ENCODE measurements at places on chromosomes 7 and 10.

- DNase-seq: no peak
Measured at GRCh38 chr10:79376751-79377556, 29.7 kb downstream of the PPIF start.

- no peak for DNase-seq
Measured at GRCh38 chr7:36928311-36928710, 204.0 kb upstream of the AOAH start.

DNA sequence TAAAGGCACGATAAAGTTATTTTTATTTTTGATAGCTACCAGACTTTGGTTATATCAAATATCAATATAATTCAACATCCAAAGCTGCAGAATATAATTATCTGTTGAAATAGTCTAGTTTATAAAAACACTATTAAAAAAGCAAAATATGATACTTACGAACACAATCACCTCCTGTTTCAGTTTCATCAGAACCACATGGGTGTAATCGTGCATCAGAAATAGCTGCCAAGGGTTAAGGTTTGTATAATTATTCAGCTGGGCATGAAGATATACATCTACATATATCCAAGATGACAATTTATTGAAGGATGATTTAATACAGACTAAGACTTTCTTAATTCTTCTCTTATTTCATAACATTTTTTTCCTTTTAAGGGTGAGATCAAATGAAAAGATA is 20.3 kb downstream of the VWDE start:
- DNase-seq: no peak

DNA sequence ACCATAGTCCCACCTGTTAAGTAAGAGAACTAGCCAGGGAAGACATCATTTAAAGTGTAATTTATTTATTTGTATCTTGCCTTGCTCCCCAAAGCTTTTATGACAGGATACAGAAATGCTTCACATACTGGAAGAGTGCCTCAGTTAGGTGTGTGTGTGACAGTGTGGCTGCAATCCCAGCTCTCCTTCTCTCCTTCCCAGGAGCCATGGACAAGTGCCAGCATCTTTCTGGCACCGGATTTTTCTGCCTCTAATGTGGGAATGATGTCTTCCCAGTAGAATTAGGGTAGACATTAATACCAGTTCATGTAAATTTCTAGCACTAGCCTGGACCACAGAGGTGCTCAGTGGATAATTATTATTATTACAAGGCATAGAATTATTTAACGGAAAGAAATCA is 30.3 kb upstream of the ATXN7L1 start:
- no peak for DNase-seq

- DNase-seq: no peak
Measured at GRCh38 chr7:134480730-134481129, 21.8 kb upstream of the AKR1B1 start.

GRCh38 chr10:34001831-34002230 is 667.4 kb upstream of the NRP1 start:
- no peak for DNase-seq

- no peak for DNase-seq
Measured at GRCh38 chr7:98372993-98373392, 27.9 kb downstream of the BAIAP2L1 start.

DNA sequence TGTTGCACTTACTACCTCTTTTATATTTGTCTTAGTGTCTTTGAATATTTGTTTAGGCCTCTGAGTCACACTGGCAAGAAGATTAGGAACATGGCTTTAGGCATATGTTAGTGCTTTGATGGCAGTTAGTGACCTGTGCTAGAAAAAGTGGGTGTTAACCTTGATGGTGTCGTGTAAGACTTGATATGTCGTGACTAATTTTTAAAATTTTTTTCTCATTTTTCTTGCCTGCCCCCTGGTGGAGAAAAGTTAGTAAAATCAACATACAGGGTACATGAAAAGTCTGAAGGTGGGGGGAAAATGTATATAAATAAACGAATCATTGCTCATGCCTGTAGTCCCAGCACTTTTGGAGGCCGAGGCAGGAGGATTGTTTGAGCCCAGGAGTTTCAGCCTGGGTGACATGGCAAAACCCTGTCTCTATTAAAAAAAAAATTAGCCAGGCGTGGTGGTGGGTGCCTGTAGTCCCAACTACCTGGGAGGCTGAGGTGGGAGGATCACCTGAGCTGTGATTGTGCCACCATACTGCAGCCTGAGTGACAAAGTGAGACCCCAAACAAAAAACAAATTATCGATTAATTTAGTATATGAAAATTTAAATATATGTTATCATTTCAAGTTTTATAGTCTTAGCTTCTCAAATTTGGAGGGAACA is 44.6 kb downstream of the TAX1BP1 start:
- no peak for DNase-seq

GRCh38 chr10:99292159-99292558 is 37.0 kb upstream of the CNNM1 start:
- no peak for DNase-seq

All from T-helper 2 cell (primary cell).